NCI-H2171 (cell line): ENCODE measurements at places on chromosomes 3 and 15.

- DNase-seq, result no peak
These were observed 48.2 kb downstream of the WWTR1 start for GRCh38 chr3:149609595-149609994.

- no peak for DNase-seq
These were observed 497 bp upstream of the CLASP2 start for GRCh38 chr3:33718595-33718907.

DNA sequence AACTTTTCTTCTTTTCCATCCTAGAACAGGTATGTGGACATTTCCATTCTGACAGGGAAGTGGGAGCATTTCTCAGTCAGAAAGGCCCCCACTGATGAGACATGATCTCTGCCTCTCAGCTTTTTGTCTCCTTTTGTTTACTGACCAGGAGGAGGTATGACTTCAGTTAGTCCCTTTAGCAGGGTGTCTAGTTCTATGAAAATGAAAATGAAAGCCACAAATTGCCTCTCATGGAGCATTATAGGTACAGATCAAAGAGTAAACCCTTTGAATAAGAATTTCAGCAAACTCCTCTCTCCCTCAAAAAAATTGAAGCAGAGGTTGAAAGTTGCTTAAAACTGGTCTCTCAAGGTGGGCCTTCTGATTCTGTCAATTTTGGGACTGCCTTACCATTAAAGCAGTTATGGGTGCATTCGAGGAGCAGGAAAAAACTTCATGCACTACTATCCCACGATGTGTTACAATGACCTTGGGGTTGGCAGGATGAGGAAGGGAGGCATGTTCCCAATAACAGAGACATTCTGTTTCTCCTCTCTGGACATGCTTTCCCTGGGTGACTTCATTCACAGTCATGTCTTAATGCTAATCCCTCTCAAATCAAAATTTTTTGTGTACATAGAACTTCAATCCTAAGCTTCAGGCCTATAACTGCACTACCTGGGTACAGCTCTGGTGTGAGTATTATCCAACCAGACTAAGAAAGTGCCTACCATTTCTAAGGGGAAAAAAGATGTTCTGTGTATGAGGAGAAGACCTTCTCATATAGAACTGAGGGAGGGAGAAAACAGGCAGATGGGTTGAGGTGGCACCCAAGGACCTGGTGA is 50.6 kb upstream of the TBC1D23 start:
- DNase-seq, result no peak

DNA sequence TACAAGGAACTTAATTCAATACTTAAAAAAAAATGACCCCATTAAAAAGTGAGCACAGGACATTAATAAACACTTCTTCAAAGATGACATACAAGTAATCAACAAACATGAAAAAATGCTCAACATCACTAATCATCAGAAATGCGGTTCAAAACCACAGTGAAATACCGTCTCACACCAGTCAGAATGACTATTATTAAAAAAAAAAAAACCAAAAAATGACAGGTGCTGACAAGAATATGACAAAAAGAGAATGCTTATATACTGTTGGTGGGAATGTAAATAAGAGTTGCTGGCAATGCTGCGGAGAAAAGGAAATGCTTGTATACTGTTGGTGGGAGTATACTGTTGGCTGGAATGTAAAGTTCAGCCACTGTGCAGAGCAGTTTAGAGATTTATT is 358.3 kb upstream of the CBLB start:
- DNase-seq, result no peak

DNA sequence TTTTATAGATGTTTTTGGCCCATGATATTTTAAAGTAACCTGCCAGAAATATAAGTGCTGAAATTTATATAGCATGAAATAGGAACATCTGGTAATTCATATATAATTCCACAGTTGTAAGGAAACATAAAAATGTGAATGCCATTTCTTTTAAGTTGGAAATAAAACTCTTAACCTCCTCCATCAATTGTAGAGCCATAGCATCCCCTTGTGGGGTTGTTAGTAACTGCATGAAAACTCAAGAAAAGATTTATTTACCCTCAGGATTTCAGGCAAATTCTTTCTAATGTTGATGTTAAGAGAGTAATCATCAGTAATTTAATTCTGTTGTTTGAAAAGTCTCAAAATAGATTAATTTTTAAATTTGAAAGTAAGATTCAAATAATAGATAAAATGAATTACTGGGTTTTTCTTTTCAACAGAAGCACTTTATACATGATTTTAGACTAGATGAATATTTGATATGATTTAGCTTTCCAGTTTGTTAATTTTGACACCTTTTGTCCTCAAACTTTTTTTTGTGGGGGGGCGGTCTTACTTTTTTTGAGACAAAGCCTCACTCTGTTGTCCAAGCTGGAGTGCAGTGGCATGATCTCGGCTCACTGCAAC is 74.7 kb downstream of the RASA2 start:
- DNase-seq, result peak; percentile 11

GRCh38 chr3:146339349-146339748 is 88.4 kb upstream of the PLSCR4 start:
- DNase-seq, result no peak

- no peak for DNase-seq
These were observed 139.6 kb downstream of the RBPMS2 start for GRCh38 chr15:64635499-64636495.

DNA sequence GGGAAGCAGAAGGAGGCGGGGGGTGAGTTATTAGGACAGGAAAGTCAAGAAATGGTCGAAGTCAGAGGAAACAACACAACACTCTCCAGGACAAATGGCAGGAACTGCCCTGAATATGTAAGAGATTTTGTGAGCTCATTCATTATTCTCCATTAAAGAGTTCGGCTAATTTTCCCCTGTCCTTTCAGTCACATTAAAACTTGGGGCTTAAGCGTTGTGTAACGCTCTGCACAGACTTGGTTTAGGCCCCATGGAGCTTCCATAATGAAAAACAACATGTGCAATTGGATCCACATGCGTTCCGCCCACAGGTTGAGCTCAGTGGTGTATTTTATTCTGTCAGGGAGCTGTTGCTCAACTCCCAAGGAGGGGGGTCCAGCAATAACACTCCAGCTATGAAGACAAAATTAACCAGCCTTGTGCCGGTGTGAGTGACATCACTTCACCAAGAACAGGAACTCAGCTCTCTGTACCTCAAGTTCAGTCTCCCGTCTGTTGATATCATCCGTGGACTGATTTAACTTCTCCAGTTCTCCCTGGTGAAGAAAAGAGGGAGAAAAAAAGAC is 2.3 kb downstream of the SH3BP5 start:
- peak; percentile 25 for DNase-seq

- no peak for DNase-seq
These were observed 61.1 kb downstream of the ZNF445 start for GRCh38 chr3:44416031-44417030.
